Fibroblast of lung (primary cell): ENCODE measurements at places on chromosomes 12 and 14.

GRCh38 chr12:54631551-54631950 is 3.1 kb downstream of the LACRT start:
- DNase-seq = no peak

DNA sequence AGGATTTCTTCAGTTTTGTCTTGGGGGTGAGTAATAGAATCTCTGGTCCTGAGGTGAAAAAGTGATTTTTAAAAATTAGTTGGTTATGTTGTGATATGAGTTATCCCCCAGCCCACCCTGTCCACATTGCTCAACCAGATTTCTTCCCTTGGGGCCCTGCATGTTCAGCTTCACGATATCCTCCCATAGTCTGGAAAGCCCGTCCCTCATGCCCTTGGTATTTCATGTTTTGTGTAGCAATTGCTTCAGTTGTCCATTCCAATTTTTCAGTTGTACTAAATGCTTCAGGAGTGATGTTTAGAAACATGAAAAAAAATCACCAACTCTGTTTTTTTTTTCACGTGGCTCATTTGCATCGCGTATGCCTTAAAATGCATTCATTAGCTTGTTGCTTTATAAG is 17.5 kb upstream of the BICD1 start:
- no peak for DNase-seq

DNA sequence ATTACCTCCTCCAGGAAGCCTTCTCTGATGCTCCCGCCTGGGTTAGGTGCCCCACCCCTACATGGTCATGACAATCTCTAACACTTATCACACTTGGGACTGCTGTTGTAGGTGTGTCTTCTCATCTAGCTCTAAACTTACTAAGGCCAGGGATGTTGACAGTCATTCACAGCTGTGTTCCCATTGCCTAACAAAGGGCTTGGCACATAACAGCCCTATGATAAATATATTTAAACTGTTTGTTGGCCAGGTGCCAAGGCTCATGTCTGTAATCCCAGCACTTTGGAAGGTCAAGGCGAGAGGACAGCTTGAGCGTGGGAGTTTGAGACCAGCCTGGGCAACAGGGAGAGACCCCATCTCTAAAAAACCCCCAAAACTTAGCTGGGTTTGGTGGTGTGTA is 98.8 kb upstream of the RGS6 start:
- DNase-seq = no peak

- no peak for DNase-seq
These were observed 145.9 kb downstream of the PRKCH start for GRCh38 chr14:61467296-61467695.

- DNase-seq = no peak
These were observed 539.6 kb downstream of the VRK1 start for GRCh38 chr14:97336816-97337215.

- DNase-seq = no peak
These were observed at the start of gene IL26 for GRCh38 chr12:68225576-68226476. TSS of gene IL26 (minus strand) at chr12:68225810. CDS start at chr12:68225756, 54 bp downstream.

GRCh38 chr14:82879949-82880535 is 1346.4 kb upstream of the SEL1L start:
- DNase-seq = no peak

DNA sequence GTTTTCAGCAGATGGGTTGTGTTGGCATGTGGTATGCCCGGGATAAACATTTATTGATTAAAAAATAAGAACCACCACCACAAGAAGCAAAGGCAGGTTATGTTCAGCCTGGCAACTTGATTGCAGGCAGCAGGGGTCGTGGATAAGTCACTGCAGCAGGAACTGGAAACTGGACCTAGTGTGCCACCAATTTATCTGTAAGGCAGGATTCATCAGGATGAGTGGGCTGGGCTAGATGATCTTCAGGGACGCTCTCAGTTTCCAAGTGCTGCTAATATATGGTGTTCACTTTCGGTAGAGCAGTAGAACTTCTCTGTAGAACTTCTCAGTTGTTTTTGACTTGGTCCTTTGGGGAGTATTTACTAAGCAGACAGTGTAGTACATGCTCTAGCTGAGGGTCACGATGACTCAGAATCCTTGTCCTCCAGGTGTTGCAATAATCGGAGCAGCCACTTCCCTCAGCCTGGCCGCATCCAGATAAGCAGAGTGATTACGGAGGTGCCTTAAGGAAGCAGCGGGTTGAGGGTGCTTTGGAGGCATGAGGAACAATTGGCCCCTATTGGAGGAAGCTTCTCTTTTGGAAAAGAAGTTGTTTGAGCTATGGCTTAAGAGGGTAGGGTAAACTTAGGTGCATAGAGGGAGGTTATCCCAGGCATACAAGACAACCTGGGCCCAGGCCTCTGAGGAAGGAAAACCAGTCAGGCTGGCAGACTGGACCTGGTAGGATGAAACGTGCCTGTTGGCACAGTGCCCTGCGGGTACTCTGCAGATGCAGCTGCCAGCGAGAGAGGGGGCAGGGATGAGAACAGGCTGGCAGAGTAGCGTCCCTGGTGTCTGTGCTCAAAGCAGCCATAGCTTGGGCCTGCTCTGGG is 104.0 kb downstream of the GPR135 start:
- peak; percentile 75 for DNase-seq

GRCh38 chr12:72281126-72281525 is 9.0 kb downstream of the TRHDE start:
- DNase-seq = peak; percentile 82

DNA sequence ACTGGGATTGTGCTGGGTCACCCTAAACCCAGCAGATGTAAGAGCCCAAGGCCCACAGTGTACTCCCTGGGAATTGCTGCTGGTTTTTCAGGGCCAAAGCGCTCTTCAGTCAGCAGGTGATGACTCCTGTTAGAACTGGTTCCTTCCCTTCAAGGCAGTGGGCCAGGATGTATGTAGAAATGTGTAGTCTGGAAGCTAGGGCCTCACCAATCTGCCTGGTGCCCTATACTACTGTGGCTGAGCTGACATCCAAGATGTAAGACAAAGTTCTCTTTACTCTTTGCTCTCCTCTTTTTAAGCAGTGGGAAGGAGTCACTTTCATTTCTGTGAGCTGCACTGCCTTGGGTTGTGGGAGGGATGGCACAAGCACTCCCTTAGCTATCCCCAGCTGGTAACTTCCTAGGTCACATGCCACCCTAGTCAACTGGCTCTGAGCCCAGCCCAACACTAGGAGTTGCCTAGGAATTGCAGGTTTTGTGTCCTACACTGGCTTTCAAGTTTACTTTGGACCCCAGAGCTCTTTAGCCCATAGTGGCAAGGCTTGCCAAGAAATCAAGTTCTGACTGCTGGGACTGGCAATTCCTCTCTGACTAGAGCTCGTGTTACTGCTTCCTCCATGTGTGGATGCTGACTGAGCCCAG is 249.2 kb downstream of the C12orf50 start:
- peak; percentile 11 for DNase-seq

GRCh38 chr12:121719926-121720414 is 7.4 kb downstream of the TMEM120B start:
- DNase-seq = peak; percentile 93

- DNase-seq = no peak
These were observed 11.0 kb downstream of the GRIP1 start for GRCh38 chr12:66667906-66668305.

DNA sequence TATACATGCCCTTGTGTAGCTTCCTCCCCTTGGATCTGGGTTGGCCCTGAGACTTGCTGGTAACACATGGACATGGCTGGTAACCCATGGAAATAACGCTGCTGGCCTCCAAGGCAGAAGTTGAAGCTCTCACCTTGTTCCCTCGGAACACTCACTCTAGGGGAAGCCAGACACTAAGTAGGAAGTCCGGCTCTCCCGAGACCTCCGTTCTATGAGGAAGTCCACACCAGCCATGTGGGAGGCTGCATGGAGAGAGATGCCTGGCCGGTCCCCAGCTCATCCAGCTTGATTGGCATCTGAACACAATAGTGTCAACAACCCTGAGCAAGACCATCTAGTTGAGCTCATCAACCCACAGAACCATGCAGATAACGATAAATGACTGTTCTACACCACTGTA is 39.7 kb upstream of the VRK1 start:
- no peak for DNase-seq

- no peak for DNase-seq
These were observed 32.5 kb downstream of the STX2 start for GRCh38 chr12:130806574-130806973.

GRCh38 chr12:57452181-57452936 is 2.7 kb upstream of the INHBE start:
- DNase-seq = peak; percentile 86

DNA sequence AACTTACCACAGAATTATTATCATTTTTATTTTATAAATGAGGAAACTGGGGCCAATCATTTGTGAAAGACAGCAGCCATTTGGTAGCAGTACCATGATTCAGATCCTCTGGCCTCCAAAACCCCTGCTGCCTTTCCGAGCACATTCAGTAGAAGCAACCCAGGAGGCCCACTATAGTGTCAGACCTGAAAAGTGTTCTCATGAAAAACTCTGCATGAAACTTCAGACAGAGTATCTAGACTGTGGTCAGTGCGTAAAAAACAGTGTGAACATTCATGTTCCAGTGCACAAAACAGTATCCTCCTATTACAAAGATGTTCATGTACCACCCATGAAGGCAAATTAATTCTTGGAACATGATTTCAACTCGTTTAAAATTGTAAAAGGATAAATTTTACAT is 112.0 kb downstream of the EPS8 start:
- DNase-seq = no peak

DNA sequence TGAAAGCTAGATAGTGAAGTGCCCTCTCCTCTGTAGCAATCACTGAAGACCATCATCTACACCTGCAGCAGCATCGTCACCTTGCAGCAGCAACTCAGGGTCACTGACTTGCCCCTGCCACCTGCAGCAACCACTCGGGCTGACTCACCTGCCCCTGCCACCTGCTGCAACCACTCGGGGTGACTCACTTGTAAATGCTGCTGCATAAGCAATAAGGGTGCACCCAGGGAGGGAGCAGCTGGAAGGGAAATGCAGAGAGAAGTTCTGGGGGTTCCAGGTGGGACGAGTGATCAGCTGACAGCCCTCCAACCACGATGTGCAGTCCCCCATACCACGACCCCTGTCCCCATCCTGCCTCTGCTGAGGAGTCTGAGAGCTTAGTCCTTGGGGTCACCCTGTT is 357.1 kb upstream of the SFSWAP start:
- DNase-seq = no peak

DNA sequence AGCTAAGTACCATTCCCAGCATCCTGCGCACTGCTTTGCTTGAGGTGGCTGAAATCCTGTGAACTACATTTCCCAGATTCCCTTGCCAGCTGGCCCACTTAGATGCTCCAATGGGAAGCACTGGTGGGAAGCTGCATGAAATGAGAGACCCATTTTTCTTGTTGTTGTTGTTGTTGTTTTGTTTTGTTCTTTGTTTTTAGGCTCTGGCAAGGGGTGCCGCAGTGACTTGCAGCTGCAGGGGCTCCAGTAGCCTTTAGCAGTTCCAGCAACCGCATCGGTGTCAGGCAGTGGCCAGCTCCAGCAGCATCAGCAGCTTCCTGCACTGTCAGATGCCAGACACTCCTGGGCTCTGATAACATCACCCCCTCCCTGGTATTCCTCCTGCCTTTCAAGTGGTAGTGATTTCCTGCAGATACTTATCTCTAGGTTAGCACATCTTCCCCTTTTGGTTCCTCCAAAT is 8.8 kb upstream of the EGLN3 start:
- DNase-seq = no peak

DNA sequence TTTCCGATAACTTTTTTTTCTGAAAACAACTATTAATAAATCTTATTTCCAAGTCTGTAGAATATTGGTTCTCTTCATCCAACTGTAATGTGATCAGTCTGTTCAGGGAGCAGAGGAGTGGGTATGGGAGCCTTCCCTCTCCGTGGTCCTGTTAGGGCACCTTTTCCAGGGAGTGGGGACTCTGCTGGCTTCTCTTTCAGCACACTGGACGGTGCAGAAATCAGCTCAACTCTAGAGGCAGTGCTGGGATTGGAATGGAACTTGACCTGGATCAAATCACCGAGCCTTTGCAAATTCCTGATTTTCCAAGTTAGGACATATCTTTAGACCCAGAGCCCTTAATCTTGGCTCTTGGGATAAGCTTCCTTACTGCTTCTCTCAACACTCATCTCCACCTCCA is 630.4 kb downstream of the DIO2 start:
- DNase-seq = no peak

GRCh38 chr14:74981833-74982232 is 20.9 kb upstream of the EIF2B2 start:
- DNase-seq = no peak

DNA sequence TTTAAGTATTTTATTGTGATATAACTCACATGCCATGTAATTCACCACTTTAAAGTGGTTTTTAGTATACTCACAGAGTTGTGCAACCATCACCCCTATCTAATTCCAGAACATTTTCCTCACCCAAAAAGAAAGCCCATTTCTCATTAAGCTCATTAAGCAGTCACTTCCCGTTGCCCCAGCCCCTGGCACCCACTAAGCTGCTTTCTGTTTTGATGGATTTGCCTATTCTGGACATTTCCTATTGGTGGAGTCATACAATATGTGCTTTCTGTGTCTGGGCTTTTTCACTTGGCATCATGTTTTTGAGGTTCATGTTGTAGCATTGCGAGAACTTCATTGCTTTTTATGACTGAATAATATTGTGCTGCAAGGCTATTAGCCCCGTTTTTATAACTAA is 66.0 kb downstream of the ARL6IP4 start:
- DNase-seq = no peak

DNA sequence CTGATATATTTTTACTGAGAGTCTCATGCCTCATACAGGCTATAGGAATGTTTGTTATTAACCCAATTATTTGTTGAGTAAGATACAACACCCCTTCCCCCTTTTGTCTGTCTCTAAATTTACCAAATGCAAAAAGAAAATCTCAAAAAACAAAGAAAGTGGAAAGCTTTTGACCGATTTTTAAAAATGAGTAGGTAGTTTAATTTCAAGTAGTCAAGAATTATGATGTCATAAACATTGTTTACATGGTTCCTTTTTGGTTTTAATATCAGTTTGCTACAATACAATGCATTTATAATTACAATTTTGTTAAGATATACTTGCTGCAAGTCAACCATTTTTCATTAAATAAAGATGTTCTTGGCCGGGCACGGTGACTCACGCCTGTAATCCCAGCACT is 84.7 kb upstream of the HMGA2 start:
- no peak for DNase-seq

- DNase-seq = no peak
These were observed 27.5 kb upstream of the MDM1 start for GRCh38 chr12:68359674-68360073.

DNA sequence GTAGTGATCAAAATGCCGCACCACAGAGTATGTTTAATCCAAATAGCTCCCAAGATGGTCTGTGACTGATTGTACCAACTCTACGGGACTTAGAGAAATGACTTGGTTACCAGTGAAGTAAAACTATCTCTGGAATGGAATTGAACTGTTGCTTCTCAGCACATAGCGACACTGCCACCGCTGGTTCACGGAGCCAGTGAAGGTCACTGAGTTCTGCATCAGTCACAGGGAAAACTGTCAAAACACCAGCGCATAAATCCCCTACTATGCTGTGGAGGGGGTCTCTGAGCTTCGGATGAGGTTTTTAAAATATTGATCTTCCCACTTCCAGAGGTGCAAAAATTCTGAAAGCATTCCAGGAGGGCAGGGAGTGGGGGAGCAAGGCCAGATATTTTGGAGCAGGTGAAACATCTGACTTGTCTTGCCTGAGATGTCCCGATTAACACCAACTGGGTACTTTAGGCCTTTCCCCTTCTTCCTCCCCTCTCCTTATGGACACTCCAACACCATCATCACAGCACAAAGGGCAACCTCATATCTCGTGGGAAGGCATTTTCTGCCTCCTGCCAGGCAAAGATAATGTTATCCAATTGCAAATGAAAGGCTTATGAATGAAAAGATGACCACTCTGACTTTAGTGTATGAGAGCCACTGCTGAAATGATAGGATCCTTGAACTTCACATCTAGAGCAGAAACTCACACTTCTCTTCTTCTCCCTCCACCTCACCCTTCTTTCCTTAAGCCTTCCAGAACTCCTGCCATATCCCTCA is 2.0 kb upstream of the PLXNC1 start:
- no peak for DNase-seq
